ENCODE measurements at places on chromosomes 2 and 18.

DNA sequence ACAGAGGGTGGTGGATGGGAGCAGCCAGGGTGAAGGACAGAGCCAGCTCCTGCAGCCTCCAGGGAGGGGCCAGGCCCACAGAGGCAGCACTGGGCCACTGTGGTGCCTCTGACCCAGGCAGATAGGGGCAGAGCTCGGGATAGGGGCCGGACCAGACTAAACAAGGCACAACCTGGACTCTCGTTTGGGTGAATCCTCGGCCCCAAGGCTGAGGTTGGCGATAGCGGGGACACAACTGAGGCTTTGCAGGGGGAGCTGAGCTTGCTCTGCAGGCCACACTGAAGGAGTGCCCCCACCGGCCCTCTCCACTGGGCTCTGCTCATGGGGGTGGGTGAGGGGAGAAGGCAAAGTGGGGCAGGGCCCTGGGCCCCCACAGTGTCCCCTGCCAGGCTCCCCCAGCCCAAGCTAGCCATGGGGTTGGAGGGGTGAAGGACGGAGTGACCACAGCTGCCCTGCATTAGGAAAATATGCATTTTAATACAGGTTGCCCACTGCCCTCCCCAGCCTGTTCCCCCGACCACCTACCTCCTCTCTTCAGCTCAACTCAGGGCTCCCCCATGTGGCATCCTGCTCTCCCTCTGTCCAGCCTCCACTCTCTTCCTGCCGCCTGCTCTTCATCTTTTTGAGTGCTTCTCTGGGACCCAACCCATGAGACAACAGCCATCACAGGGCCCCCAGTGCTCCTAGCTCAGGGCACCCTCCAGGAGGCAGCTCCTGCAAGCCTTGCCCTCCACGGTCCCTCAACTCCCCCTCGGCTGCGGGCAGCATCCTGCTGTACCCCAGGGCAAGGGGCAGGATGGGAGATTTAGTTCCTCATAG, 152.8 kb downstream of the INHBB start:
- DNase-seq = no peak

DNA sequence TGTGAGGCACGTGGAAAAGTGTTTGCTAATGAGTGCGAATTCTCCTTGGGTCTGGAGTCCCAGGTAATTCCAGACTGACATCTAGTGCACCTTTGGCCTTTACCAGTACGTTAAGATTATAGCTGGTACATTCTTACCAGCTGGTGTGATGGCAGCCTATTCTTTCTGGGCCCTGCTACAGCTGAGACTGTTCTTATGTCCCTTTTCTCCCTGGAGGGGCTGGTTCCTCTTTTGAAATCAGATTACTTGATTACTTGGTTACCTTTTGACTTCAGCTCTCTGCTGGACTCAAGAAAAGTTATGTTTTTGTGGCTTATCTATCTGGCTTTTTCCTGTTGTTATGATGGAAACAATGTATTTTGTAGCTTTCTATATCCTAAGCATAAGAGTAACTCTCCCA, 14.5 kb downstream of the CABYR start:
- no peak for DNase-seq

DNA sequence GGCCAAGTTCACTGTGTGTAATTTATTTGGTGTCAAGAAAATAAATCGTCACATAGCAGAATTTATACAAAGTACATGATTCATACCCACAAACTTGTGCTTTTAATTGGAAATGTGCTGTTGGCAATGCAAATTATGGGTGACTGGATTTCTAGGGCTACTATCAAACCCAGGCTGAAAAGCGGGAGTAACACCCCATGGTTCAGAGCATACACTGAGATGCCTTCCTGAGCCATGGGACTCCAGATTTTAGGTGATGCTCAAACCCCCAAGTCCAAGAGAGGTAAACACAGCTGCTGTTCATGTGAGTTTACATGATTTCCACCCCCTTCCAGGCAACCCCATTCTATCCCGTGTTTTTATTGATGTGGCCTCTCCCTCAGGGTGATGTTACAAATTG, 565.9 kb upstream of the ID2 start:
- DNase-seq = no peak

DNA sequence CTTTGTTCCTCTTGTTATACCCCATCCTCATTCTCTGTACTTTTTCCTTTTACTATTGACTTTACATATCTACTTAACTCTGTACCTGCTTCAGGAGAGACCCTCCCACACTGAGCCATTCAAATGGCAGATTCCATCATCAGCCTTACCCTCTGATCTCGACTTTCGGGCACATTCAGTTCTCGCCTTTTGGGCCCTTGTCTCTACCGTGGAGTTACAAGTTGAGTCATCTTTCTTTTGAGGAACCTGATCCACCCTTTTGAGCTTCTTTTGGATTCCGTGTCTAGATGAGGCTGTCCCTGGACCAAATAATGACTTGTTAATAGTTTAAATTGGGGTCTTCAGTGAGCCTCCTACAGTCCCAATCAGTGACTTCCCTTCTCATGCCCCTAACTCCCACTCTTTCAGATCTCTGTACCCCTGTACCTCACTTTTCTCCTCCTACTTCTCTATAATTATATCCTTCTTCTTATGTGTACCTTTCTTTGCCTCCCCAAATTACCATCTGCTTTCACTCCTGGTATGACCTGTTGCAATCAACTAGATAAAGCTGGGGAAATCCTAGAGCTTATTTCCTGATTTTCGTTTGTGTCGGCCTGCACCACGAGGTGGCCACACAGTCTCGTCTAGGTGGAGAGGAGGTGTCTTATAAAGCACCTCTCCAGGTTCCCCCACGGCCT, 17.2 kb downstream of the SP110 start:
- DNase-seq = no peak

DNA sequence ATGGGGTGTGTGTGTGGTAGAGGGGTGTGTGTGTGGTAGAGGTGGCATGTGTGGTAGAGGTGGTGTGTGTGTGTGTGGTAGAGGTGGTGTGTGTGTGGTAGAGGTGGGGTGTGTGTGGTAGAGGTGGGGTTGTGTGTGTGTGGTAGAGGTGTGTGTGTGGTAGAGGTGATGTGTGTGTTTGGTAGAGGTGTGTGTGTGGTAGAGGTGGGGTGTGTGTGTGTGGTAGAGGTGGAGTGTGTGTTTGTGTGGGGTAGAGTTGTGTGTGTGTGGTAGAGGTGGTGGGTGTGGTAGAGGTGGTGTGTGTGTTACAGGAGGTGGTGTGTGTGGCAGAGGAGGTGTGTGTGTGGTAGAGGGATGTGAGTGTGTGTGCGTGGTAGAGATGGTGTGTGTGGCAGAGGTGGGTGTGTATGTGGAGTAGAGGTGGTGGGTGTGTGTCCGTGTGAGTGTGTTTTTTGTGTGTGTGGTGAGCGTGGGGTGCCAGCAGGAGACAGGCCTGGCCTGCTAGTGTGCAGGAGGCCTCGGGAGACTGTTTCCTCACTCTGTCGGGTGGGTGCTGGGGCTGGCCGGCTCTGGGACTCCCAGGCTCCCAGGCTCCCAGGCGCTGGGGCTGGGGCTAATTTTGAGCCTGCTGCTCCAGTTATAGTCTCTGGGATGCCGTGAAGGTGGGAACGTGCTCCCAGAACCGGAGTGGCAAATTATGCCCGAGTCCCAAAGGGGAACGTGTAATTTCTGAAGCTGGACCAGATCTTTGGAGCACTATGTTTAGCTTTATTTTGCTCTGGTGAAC, 165.2 kb downstream of the DYSF start:
- no peak for DNase-seq

GRCh38 chr2:49798570-49798969, 644.3 kb upstream of the FSHR start:
- no peak for DNase-seq

- DNase-seq = no peak
Measured at GRCh38 chr2:111632661-111633060, 251.3 kb downstream of the ANAPC1 start.

- DNase-seq = no peak
Measured at GRCh38 chr2:38763728-38764127, 12.6 kb upstream of the SRSF7 start.

- DNase-seq = no peak
Measured at GRCh38 chr2:10777842-10778723, 34.5 kb downstream of the PDIA6 start.

DNA sequence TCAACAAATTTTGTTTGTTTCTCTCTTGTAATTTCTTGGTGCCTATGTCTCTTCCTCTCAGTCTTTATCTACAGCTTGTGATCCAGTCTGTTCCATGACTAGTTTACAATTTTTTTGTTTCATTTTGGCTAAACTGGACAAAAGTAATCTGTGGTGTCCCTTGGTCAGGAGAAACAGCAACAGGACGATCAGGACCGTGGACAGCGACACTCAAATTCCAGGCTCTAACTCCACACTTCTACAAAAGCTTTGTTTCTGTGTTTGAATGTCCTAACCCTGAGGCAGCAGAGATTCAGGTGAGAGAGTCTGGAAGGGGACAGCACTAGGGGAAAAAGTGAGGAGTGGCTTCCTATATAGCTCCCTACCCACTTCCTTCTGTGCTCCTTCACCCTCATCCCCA, 593.3 kb upstream of the FANCL start:
- DNase-seq = no peak

GRCh38 chr2:153661801-153662200, 183.2 kb upstream of the RPRM start:
- DNase-seq = no peak

DNA sequence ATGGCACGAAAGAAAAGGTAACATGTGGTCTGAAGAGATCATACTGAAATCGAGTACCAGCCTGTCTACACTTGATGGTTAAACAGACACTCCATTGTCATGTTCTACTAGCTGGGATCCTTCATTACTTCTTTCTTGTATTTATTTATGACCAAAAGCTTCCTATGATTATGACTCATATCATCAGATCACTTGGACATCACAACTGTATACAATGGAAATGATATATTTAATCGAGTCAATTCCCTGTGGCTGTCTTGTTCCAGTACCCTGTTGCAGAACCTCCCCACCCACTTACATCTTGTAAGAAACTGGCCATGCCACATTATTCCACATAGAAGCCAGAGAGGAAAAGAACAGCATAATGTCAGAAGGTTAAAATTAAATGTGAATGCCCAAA, 358.9 kb downstream of the ZEB2 start:
- DNase-seq = no peak

GRCh38 chr2:165601928-165602521, 132.5 kb downstream of the CSRNP3 start:
- no peak for DNase-seq

GRCh38 chr2:11708106-11708505, 38.1 kb upstream of the NTSR2 start:
- no peak for DNase-seq

DNA sequence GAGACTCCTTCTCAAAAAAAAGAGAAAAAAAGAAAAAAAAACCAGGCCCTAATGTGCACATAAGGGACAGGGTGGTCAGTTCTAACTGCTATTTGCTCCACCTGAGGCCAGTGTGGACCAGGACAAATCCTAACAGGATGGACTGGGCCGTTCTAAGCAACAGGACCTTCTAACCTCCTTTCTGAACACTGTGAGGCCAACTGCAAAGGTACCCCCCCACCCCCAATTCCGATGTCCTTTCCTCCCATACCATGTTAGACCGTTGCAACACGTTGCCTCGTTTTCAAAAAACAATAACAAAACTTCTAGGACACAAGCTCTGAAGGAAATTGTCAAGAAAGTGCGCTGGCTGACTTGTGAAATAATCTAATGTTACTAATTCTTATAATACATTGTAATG, 1.2 kb downstream of the THAP4 start:
- no peak for DNase-seq

DNA sequence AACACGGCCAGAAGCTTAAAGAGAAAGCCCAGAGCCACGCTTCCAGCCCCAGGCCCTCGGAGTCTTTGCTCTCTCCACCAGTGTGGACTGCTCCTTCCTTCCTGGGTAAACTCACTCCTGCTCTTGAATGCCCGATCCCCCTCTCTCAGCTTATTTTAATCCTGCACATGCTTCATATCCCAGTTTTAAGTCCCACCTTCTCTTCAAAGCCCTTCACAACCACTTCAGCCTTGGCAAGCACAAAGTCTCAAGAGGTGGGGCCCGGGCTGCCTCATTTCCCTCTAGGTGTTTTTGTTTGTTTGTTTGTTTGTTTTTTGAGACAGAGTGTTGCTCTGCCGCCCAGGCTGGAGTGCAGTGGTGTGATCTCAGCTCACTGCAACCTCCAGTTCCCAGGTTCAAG, 21.6 kb upstream of the CREG2 start:
- no peak for DNase-seq

GRCh38 chr2:134104754-134105153, 149.1 kb upstream of the MGAT5 start:
- no peak for DNase-seq

DNA sequence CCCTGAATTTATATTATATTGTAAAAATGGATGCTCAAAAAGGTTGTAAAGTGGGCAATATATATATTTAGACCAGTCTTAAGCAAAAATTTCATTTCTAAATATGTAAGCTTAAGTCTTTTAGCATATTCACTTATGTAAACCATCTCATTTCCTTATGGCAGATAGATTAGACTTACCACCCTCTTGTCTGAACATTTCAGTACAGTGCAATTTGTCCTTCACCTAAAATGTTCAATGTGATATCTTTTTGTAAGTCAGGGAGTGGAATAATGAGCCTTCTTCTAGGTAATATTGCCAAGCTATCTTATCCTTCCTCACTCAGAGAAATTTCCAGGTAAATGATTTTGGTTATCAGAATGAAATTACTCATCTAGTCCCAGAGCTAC, 92.3 kb downstream of the KLF7 start:
- DNase-seq = no peak

- DNase-seq = no peak
Measured at GRCh38 chr2:121994238-121995206, 239.1 kb downstream of the TSN start.

GRCh38 chr2:61233581-61233980, 71.6 kb downstream of the C2orf74 start:
- no peak for DNase-seq

DNA sequence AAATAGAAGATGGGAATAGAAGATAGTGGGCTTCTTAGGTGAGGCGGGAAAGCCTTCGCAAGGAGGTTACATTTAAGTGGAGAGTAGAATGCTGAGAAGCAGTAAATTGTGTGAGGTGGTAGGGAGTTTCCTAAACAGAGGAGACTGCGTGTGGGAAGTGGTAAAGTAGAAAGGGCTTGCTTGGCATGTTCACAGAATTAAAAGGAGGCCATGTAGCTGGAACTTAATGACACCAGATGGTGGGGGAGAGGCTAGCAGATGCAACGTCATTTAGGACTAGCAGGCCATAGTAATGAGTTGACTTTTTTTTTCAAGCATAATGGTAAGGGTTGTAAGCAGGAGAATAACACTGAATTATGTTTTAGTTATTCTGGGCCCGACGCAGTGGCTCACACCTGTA, 13.0 kb upstream of the RTN4 start:
- DNase-seq = no peak

- peak; percentile 42 for DNase-seq
Measured at GRCh38 chr2:47907039-47907781, 912 bp upstream of the FBXO11 start.

All from GM19239 (cell line).